ENCODE measurements at places on chromosomes 3 and 15. TPM values are rescaled to one million over a fixed set of nuclear protein-coding genes. Genes with fewer than 3 reads are reported as not detected.

Gene ACOX2
- total RNA-seq, result not detected

DNA sequence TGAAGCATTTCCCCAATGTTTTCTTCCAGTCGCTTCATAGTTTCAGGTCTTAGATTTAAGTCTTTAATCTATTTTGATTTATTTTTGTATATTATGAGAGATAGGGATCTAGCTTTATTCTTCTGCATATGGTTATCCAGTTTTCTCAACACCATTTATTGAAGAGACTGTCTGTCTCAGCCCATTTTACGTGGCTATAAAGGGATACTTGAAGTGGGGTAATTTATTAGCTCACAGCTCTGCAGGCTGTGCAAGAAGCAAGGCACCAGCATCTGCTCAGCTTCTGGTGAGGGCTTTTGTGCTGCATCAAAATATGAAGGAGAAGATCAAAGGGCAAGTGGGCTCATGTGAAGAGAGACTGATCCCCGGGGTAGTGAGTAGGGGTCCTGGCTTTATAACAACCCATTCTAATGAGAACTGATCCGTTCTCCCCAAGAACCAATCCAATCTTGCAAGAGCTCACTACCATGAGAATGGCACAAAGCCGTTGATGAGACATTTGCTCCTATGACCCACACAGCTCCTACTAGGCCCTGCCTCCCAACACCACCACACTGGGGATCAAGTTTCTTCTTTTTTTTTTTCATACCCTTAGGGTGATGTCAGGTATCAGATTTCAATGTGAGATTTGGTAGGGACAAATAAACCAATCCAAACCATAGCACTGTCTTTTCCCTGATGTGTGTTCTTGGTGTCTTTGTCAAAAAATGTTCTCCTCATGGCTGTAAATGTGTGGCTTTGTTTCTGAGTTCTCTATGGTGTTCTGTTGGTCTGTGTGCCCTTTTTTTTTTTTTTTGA lies 63.2 kb downstream of the IQGAP1 start:
- no peak for DNase-seq

Gene DAPK2
- total RNA-seq, result 17.6 TPM

DNA sequence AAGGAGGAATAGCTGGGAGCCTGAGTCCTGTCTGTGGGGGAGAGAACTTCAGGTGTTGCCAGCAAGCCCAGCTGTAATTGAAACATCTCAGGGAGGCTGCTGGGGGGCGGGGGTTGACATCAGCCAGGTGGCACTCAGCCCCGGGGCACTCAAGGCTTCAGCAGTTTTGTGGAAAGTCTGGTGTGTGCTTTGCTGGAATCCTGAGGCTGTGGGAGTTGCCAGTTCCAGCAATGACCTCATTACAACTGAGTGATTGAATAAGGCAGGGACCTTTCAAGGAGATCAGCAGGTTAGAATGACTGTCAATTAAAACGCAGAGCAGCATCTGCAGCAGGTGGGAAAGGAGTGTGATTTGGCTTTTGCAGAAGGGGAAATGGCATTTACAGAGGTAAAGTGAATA lies 75.7 kb downstream of the FAM43A start:
- DNase-seq, result no peak

Gene RTP2
- total RNA-seq, result not detected

Gene CPN2
- not detected for total RNA-seq
